Left ventricle myocardium superior (tissue), 1 donor: ENCODE measurements at places on chromosomes 6 and 20. TPM values are rescaled to one million over a fixed set of nuclear protein-coding genes. Genes with fewer than 3 reads are reported as not detected.

LAMA5 gene
- 110 TPM for total RNA-seq

IRF4 gene
- total RNA-seq = 0.32 TPM

GNMT gene
- 2.0 TPM for total RNA-seq

ELOVL4 gene
- 0.12 TPM for total RNA-seq

C6orf47 gene
- total RNA-seq = 18.6 TPM

SCUBE3 gene
- total RNA-seq = 3.5 TPM

ADGRF4 gene
- total RNA-seq = not detected

PRDM13 gene
- total RNA-seq = not detected

PCSK2 gene
- total RNA-seq = 1.7 TPM

PRSS35 gene
- 0.12 TPM for total RNA-seq

BMP6 gene
- total RNA-seq = 2.7 TPM

CLIC5 gene
- 272 TPM for total RNA-seq

KIAA0408 gene
- 2.4 TPM for total RNA-seq

COL10A1 gene
- not detected for total RNA-seq

PRPH2 gene
- 0.47 TPM for total RNA-seq

OR2H2 gene
- not detected for total RNA-seq

FOXS1 gene
- total RNA-seq = 1.3 TPM

FUT9 gene
- total RNA-seq = not detected

ASIP gene
- 9.5 TPM for total RNA-seq

PRIM2 gene
- total RNA-seq = 4.2 TPM

ARMH2 gene
- not detected for total RNA-seq
